ENCODE measurements at places on chromosomes 4 and X. TPM values are rescaled to one million over a fixed set of nuclear protein-coding genes. Genes with fewer than 3 reads are reported as not detected.

Gene HSFX4
- not detected for total RNA-seq

Gene TMEM47
- 2.0 TPM for total RNA-seq

Gene FREM3
- total RNA-seq: not detected

Gene IL15
- not detected for total RNA-seq

Gene CRMP1
- total RNA-seq: not detected

All from airway epithelial cell (primary cell).